ENCODE measurements at places on chromosomes 12 and 14.

DNA sequence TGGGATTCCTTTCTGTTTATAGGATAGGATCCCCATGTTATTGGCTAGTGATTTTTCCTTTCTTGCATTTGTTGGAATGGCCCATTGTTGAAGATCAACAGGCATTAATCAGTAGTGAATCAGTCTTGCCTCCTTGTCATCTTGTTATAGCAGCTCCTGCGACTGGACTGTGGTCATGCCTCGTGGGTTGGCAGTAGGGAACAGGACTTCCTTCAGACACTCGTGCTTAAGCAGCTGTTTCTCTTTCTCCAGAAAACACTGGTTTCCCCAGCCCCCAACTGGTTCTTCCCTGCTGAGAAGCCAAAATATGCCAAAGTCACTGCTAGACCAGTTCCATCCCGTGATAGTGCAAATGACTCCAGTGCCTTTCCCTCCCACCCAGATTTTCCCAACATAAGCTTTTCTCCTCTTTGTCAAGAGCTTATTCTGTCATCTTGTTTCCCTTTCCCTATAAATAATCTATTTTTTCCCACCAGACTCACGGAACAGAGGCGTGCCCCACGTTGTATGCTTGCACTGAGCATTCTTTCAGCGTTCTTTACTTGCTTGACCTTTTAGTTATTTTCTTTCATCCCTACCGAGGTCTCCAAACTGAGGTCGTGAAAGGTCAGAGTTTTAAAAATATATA, 83.5 kb downstream of the SAMD4A start:
- no peak for DNase-seq

DNA sequence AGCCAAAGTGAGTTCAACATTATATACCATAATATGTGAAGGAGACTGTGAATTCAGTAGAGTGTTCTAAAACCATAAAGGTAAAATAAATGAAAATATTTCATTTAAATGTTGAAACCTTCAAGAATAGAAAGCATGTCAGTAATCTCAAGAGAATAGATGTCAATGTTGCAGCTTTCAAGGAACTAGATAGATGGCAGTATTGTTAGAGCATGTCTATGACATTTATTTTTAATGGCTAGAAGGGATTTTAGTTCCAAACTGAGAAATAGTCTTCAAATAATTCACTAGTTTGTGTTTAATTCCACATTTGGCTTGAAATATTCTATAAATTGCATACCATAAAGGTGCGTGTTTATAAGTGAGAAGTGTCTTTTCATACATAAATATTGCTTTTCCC, 326.5 kb downstream of the FLRT2 start:
- DNase-seq, result no peak

DNA sequence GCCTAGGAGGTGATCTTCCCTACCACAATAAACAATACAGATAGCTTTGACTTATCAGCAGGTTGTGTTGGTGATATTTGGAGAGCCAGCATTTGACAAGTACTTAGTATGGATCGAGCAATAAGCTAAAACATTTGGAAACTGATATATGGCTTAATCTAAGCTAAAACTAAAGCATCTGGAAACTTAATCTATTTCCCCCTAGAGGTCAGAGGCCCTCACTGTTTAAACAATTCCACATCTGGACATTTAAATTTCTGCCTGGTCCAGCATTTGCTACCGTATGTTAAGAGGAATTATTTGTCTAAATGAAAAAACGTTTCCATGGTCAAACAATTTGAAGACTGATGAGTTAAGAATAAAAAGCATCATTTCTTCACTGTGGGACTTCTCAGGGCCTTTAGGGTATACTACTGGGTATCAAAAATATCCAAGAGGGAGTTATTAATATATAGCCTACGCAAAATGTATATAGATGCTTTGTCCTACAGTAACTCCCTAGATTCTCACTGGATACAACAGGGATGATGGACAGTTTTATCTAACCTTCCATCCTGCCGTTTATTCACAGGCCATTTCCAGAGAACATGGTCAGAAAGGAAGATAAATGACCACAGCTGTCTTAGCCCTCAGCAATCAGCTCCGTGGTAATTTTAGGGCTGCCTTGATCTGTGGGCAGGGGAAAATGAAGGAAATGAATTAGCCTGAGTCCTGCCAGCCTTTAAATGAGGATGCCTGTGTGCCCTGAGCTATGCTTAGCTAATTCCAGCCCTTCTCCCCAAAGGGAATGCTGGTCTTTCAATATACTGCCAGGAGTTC, 135.4 kb upstream of the NUDT4 start:
- no peak for DNase-seq

DNA sequence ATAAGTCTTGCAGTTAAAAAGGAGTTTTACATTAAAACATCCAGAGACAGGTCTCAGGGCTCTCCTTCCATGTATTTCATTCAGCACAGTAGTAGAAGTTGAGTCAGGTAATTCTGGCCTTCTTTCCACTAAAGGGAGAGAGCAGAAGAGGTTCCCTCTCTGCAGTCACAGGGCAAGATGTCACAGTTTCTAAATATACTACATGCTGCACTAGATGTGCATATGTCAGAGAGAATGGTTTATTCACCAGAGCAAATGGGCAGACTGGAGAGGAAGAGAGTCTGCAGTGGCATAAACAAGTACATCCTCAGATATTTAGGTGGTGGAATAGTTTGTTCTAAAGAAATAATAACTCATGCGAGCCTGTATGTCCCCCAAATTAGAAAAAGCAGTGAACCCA, 132.0 kb downstream of the KICS2 start:
- DNase-seq, result no peak

GRCh38 chr12:114764510-114764909, 80.5 kb upstream of the TBX3 start:
- DNase-seq, result no peak

GRCh38 chr12:31011336-31011735, 62.3 kb upstream of the DDX11 start:
- no peak for DNase-seq

- no peak for DNase-seq
Observed at GRCh38 chr12:46455648-46456352, 83.2 kb upstream of the SLC38A2 start.

DNA sequence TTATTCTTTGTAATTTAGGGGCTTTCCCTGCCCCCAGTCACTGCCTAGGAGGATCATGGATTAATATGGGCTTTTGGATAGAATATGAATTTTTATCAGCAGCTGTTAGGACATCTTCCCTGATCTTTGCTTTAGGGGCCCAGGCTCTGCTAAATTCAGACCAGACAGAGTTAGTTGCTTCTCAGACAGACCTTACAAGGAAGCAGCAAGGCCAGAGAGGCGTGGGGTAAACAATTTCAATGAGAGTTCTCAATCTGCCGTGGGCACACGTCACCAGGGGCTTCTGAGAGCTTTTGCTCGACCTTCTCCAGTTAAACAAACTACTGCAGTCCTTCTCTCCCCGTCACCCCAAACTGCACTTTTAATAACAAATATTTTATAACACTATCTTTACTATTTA, 27.7 kb downstream of the FGF6 start:
- no peak for DNase-seq

DNA sequence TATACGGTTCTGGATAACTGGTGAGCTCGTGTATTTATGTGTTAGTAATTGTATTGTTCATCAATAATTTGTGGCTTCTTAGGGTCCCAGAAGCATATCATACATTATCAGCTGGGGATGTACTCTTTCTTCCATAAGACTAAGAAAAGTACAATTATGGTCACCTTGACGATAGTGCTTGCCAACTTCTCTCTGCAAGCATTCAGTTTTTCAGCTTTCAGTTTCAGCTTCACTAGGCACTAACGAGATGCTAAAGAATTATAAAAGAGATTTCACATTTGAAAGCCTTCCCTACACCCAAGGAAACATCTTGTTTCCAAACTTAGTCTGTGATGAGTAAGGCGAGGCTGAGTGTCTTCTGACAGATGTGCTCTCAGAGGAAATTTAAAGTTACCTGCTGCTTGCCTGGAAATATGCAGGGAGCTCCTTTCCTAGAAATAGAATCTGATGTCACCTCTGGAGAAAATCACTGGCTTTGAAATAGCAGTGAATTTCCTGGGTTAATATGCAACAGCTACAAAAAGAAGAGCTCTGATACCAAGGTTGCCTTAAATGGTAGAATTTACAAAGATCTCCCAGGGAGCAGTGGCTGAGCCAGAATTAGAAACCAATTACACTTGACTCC, 1419.9 kb upstream of the TMEM132C start:
- DNase-seq, result no peak

GRCh38 chr14:22469538-22470303, 119.3 kb downstream of the DAD1 start:
- no peak for DNase-seq

GRCh38 chr12:24902511-24903328, 46.2 kb downstream of the BCAT1 start:
- no peak for DNase-seq

- DNase-seq, result no peak
Observed at GRCh38 chr14:53034036-53034435, 83.2 kb upstream of the FERMT2 start.

DNA sequence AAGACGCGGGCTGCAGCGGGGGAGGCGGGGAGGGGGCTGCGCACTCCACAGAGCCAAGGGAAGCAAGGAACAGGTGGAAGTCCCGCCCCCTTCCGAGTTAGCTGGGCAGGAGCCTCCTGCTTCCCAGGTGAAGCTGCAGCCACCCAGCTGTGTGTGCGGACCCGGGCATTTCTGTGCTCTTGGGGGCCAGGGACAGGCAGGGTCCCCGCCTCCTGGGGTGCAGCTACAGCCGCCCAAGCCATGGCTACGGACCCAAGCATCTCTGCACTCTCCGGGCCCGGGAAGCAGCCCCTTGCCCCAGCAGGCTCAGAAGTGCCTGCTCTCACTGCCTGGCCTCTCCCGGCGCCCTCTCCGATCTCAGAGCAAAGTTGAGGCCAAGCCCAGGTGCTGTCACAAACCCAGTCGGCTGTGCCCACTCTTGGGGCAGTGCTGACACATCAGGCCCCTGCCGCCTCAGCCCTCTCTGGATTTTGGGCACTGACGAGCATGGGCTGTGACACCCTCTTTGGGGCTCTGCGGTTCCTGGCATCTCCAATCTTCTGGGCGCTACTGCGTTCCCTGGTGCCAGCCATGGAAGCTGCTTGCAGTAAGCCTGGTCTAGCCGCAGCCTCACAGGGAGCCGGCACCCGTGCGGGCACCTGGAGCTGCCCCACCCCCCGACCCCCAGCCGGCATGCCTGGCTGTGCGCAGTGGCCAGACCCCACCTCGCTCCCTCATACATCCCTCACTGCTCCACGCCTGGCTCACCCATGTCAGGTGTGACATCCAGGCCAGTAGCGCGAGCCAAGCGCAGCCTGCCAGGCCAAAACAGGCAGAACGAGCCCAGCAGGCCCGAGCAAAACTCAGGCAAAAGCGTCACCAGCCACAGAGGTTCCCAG, 8.5 kb upstream of the MGAT4C start:
- DNase-seq, result no peak

DNA sequence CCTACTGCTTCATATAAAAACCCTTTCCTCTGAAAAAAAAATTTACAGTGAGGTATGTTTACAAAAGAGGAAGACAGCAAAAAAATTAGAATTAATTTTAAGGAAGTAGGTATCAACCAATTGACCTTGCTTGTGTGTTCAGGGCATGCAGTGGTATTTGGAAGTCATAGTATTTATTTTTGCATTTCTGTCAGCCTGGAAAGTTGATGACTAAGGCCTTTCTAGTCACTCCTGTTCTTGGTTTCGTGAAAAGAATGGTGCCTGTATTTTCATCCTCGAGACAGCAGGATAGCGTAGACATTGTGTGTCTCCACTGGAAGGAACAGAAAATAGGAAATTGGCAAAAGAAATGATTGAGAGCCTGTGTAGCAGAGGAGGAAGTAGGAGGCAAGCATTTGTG, 24.5 kb downstream of the SLC16A7 start:
- DNase-seq, result no peak

DNA sequence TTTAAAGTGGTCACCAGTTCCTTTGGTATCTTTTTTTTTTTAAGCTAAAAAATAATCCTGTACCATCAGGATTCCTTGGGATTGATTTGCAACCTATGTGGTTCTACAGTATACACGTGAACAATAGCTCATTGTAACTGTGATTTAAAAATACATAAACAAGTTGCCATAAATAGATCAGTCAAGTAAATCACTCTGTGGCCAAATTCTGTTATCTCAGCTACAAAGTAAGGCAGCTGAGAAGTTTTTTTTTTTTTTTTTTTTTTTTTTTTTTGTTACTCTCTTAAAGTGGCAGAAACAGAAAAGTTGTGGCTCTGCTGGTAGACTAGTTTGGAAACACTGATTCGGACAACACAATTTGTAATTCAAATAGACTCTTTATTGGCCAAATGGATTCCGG, 104.5 kb downstream of the PRICKLE1 start:
- no peak for DNase-seq

DNA sequence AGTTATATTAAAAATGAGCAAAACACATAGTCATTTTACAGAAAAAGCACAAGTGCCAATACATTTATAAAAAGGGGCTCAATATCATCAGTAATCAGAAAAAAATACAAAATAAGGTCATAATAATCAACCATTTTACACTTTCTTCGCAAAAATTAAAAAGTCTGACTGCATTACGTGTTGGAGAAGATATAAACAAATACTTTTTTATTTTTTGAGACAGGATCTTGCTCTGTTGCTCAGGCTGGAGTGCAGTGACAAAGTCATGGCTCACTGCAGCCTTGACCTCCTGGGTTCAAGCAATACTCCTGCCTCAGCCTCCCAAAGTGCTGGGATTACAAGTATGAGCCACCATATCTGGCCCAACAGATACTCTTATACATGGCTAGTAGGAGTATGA, 181.5 kb upstream of the DIO3 start:
- no peak for DNase-seq

DNA sequence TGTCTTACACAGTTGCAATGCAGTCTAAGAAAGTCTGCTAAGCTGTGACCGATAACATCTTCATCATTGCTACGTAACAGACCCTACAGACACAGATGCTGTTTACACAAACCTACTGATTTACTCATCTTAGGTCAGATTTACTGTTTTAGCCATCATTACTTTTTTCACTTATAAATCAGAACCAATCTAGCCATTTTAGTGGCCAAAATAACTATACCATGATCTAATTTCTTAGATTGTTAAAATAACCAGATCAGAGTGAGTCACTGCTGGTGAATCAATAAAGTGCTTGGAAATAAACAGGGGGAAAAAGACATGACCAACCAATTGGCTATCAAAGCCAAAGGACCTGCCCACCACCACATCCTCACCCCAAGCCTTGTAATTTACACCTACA, 57.0 kb upstream of the FOXN3 start:
- no peak for DNase-seq

- no peak for DNase-seq
Observed at GRCh38 chr12:42985506-42985905, 396.0 kb upstream of the PRICKLE1 start.

DNA sequence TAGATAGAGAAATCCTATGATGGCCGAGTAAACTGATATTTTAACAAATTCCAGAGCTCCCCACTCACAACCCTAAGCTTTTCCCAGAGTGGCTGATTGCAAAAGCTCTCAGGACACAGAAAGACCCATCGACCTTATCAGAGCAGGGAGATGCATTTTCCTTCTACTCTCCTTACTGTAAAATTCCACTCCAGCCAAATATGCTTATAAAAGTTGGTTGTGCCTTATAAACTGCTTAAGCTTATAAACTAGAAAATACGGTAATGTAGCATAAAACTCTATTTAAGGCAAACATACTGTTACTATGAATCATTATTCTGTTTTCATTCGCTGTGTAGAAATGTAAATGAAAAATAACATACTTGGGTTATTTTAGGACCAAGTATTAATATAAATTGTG, 41.6 kb upstream of the TRHDE start:
- no peak for DNase-seq

All from T-cell (primary cell).